Stimulated activated CD4-positive, alpha-beta T cell treated with anti-CD3 and anti-CD28 coated beads, Interleukin-15, amount 100 ng/mL, for 48 hours (primary cell): ENCODE measurements at places on chromosomes 6 and 20.

GRCh38 chr20:44805335-44805978 is 4.9 kb downstream of the RIMS4 start:
- no peak for DNase-seq

DNA sequence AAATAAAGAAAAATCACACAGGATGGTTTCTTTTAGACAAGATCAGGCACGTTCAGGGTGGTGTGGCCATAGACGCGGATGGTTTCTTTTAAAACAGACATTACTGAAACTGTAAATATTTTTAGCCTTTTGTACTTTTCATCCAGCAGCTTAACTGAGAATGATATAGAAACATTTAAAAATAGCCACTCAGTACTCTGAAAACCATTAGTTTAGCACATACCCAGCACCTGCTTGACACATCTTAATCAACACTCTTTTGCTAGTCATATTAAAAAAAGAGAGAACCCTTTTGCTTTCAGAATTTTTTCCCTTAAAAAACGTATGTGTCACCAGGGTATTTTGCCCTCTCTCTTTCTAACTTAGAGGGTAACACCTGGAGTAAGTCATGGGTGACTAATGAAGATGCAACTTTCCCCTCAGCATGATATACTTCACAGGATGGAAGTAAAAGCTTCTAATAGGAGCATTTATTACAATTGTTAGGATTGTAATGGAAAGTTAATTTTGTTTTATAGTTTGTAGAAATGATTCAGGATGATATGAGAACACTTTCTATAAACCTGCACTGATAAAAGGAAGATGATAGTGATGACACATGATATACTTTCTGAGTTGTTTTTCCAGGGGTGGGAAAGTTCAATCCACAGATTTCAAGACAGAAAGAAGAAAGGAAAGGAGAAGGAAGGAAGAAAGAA is 45.2 kb downstream of the BACH2 start:
- DNase-seq, result no peak

DNA sequence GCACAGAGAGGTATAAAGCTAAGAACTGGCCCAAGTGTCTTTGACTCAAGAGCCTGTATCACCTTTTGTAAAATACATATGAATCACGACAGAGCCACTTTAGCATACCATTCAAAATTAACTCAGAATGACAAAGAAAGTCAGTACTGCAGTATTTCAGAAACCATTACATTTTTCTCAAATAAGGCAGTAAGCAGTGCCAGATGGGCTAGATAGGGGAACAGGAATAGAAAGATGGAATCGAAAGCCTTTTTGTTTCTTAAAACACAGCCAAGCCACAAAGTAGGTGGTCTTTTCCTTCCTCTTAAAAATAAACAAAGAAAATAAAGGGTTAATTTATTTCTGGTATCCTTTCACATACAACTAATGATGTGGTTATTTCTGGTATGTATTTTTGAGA is 10.3 kb downstream of the CLDN20 start:
- DNase-seq, result no peak

- no peak for DNase-seq
Observed at GRCh38 chr6:137977814-137978213, 110.8 kb downstream of the TNFAIP3 start.

DNA sequence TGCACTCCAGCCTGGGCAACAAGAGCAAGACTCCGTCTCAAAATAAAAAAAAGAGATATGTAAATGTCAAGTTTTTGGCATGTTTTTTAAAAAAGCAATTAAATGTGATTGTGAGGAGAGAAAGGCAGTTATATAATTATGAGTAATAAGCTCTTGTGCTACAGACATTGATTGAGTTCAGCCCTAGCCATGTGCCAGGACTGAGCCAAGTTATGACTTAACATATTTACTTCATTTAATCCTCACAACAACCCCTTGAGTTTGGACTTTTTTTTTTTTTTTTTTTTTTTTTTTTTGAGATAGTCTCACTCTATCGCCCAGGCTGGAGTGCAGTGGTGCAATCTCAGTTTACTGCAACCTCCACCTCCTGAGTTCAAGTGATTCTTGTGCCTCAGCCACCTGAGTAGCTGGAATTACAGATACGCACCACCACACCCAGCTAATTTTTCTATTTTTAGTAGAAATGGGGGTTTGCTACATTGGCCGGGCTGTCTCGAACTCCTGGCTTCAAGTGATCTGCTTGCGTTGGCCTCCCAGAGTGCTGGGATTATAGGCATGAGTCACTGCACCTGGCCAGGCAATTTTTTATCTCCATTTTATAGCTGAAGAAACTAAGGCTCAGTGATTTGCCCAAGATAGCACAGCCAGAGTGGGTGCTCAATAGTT is 15.0 kb upstream of the CSE1L start:
- no peak for DNase-seq

GRCh38 chr6:31822036-31822821 is 5.3 kb upstream of the HSPA1B start:
- no peak for DNase-seq

GRCh38 chr6:167746975-167747374 is 79.7 kb upstream of the AFDN start:
- DNase-seq, result no peak

DNA sequence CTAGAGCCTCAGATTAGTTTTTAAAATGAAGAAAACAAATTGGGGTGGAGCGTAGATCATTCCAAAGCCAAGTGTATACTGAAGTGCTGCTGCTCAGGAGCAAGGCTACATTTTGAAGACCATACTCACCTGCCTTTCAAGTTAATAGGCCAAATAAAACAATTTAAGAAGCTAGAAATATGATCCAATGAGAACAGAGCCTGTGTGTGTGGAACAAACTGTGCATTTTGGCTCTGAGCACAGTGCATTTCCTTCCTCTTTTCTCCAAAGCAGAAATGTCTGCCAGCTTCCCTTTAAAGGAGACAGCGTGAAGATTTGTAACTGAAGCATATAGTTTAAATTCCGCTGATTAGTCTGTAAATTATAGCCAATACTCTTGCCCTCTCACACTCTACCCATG is 3.2 kb upstream of the IFNGR1 start:
- DNase-seq, result no peak

- no peak for DNase-seq
Observed at GRCh38 chr6:154462425-154462824, 48.1 kb downstream of the CNKSR3 start.

GRCh38 chr6:144211160-144211559 is 60.8 kb downstream of the STX11 start:
- DNase-seq, result no peak

DNA sequence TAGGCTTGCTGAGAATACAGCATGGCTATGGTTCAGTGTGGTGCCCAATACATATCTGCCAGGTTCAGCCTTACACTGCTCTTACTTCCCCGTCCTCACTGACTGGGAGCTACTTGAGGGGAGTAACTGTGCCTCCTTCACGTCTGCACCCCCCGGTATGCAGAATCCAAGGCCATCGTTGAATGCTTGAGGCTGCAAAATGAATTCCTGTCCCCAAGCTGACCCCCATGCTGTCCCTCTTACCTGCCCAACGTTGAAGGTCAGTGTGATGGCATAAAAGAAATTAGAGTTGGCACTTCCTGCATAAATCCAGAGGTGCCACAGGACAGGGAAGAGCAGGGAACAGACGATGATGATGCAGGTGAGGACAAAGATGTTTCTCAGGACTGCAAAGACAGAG is 16.3 kb downstream of the MAP1LC3A start:
- no peak for DNase-seq

GRCh38 chr6:10567256-10568026 is 46.3 kb downstream of the GCNT2 start:
- DNase-seq, result no peak

DNA sequence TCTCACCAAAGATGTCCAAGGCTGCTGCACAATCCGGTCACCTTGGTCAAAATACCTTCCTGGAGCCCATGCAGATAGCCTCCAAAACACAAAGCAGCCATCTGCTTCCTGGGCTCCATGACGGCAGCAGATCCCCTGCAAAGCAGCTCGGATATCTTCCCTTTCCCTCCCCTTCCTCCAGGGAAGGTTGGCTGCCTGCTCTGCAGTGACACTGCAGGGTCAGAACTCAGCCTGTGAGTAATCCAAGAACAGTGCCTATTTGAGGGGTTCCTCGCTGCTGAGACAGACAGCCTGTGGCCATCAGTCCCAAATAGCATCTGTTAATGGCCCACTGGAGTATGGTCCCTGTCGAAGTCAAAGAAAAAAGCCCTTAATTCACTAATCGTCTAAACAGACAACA is 270.8 kb downstream of the PREX1 start:
- DNase-seq, result no peak

GRCh38 chr20:59648466-59649070 is 44.2 kb downstream of the PHACTR3 start:
- DNase-seq, result no peak

DNA sequence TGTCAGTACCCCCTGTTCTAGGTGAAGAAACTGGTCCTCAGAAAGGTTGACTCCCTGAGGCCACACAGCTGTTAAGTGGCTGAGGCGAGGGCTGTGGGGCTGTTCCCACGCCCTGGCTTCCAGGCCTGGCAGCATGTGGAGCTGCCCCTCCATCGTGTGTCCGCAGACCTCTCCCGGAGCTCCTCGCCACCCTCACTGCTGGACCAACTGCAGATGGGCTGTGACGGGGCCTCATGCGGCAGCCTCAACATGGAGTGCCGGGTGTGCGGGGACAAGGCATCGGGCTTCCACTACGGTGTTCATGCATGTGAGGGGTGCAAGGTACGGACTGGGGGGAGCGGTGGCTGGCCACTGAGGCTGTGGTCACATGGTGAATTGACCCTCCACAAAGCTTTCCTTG is 32.2 kb upstream of the FANCE start:
- no peak for DNase-seq

DNA sequence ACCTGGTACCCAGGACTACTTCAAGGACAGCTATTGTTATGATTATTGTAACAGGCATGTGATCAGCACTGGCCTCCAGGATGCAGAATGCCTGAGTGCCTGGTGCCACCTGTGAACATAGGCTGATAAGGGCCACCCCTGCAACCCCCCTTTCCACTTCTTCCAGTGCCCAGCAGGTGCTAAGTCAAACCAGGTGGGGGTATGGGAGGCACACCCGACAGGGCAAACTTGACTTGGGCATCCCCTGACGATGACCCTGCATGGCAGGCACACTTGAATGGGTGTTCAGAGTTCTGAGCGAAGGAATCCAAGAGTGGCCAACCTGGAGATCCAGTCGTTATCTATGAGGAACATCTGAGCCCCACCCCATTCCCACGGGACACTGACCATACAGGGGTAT is 3.4 kb downstream of the ADA start:
- DNase-seq, result no peak

DNA sequence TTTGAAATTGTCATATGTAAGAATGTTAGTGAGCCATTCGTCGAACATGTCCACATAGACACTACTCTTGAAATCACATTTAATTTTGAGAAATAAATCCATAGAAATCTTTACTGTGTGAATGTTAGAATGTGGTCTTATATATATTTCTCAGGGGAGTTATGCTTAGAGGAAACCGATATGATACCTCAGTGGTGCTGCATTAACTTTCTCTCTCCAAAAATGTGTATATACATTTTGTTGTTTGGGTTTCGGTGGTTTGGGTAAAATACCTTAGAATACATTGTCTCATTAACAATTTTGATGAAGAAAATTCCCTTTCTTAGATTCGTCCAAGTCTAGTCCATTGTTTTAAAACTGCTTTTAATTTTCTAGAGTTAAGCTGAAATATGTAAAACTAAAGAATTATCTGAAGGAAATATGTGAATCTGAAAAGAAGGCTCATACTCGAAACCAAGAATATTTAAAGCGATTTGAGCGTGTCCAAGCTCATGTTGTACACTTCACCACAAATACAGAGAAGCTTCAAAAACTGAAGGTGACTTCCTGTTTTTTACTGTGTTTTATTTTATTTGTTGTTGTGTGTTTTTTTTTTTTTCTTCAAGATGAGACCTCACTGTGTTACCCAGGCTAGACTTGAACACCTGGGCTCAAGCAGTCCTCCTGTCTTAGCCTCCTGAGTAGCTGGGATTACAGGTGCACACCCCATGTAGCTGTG is 10.3 kb downstream of the KIZ start:
- DNase-seq, result no peak

- DNase-seq, result no peak
Observed at GRCh38 chr6:125913864-125914351, 42.7 kb upstream of the HINT3 start.

GRCh38 chr6:61193771-61194170 is 1092.3 kb downstream of the KHDRBS2 start:
- no peak for DNase-seq

- DNase-seq, result no peak
Observed at GRCh38 chr20:17735959-17736621, 36.3 kb downstream of the BANF2 start.

- DNase-seq, result no peak
Observed at GRCh38 chr20:31695849-31696804, 26.5 kb downstream of the BCL2L1 start.

- DNase-seq, result no peak
Observed at GRCh38 chr6:48068278-48069251, 42.4 kb downstream of the PTCHD4 start.

DNA sequence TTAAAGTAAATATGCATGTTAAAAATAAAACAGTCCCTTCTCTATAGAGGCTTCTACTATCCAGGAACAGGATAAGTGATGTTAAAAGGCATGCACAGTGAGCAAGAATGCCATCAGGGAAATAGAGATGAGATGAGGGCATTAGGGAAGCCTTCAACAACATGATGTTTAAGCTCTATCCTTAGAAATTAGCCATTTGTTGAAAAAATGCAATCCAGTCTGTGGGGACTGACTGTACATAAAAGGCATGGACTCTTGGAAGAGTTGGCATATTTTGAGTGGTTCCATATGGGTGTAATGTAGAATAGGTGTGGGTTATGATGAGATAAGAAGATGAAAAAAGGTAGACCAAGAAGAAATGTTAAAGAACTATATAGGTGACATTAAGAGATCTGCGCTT is 5.8 kb downstream of the KIAA0319 start:
- DNase-seq, result no peak

DNA sequence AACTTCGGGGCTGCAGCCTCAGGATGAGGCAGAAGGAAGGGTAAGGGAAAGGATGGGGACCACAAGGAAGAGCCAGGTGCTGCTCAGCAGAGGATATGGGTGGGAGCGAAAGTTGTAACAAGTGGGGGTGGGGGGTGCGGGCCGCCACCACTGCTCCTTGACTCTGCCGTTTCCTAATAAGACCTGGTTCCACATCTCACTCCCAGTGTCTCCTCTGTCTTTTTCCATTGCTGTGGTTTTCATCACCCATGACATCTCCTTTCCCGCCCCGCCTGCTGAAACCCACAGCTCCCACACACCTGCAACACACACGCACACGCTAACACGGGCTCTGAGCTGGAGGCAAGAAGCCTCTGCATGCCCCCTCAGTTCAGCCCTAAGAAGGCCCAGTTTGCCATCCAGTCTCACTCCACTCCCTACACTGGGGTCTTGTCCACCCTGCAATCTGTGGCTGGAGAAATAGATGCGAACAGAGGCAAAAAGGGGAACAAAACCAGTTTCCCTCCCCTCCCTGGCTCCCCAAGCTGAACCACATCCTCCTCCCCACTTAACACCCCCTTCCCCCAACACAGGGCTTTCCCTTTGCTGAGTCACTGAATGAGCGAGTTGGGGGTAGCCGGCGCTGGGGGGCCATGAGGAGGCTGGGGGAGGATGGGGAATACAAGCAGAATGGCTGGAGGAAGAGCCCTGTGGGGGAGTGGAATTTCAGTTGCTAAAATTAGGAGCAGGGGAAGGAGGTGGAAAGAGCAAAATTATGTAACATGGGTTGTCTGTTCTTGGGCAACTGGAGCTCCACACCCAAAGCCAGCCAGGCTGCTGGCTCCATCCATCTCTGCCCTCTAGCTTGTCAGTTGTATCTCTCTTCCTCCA is 11.5 kb downstream of the NFKBIL1 start:
- no peak for DNase-seq
